CD14-positive monocyte (primary cell): ENCODE measurements at places on chromosomes 12 and 14. TPM values are rescaled to one million over a fixed set of nuclear protein-coding genes. Genes with fewer than 3 reads are reported as not detected.

LGR5 gene
- not detected for polyA plus RNA-seq

EFS gene
- polyA plus RNA-seq, result not detected

GLI1 gene
- not detected for polyA plus RNA-seq

GPRC5D gene
- polyA plus RNA-seq, result 0.49 TPM in 1 of 2 replicates, not detected in the other

ATL1 gene
- polyA plus RNA-seq, result 0.05 and 0.36 TPM in 2 replicates

LLPH gene
- polyA plus RNA-seq, result 33.4 TPM

KRT8 gene
- 0.39 TPM for polyA plus RNA-seq

SRGAP1 gene
- polyA plus RNA-seq, result 0.07 TPM

PMCH gene
- not detected for polyA plus RNA-seq

CLEC9A gene
- polyA plus RNA-seq, result not detected

PDZRN4 gene
- polyA plus RNA-seq, result not detected

ZNF891 gene
- 0.18 TPM for polyA plus RNA-seq

ASIC1 gene
- not detected for polyA plus RNA-seq

KRT80 gene
- 0.31 and 0.37 TPM in 2 replicates for polyA plus RNA-seq

TDP1 gene
- 13.4 TPM for polyA plus RNA-seq

LRTM2 gene
- not detected for polyA plus RNA-seq

GPR68 gene
- polyA plus RNA-seq, result not detected

FOXN4 gene
- not detected in 2 replicates for polyA plus RNA-seq

HNF1A gene
- 0.03 TPM in 1 of 2 replicates, not detected in the other for polyA plus RNA-seq

PTPRR gene
- not detected for polyA plus RNA-seq

CD4 gene
- polyA plus RNA-seq, result 261 and 314 TPM in 2 replicates

RPS6KL1 gene
- not detected for polyA plus RNA-seq

CLEC7A gene
- 304 TPM for polyA plus RNA-seq

MUCL1 gene
- polyA plus RNA-seq, result not detected in 2 replicates

RNF34 gene
- 23.8 TPM for polyA plus RNA-seq

TCTN2 gene
- polyA plus RNA-seq, result 0.61 and 1.1 TPM in 2 replicates

LMO3 gene
- not detected in 2 replicates for polyA plus RNA-seq

CD9 gene
- 323 TPM for polyA plus RNA-seq

ANO4 gene
- polyA plus RNA-seq, result not detected

ESR2 gene
- polyA plus RNA-seq, result 0.04 TPM in 1 of 2 replicates, not detected in the other

FOXM1 gene
- 0.03 and 0.32 TPM in 2 replicates for polyA plus RNA-seq

PZP gene
- polyA plus RNA-seq, result not detected

KRT3 gene
- polyA plus RNA-seq, result not detected

PAPLN gene
- polyA plus RNA-seq, result 0.73 TPM

LRRC23 gene
- 4.9 TPM for polyA plus RNA-seq

TNFRSF1A gene
- polyA plus RNA-seq, result 108 TPM

PLEKHD1 gene
- 0.05 and 0.09 TPM in 2 replicates for polyA plus RNA-seq
